Activated CD8-positive, alpha-beta T cell treated with anti-CD3 and anti-CD28 coated beads for 36 hours (primary cell): ENCODE measurements at places on chromosomes 13 and 19. TPM values are rescaled to one million over a fixed set of nuclear protein-coding genes. Genes with fewer than 3 reads are reported as not detected.

KLK6 gene
- not detected for total RNA-seq

SLITRK1 gene
- total RNA-seq, result not detected

PGLYRP1 gene
- total RNA-seq, result not detected

ZNF723 gene
- not detected for total RNA-seq

- H3K4me1 ChIP-seq, result peaks cover 55% of the 10 kb centered on the region
- no peaks in the 10 kb centered on the region for H3K27me3 ChIP-seq
- H3K27ac ChIP-seq, result no peak overlapping the region
Observed at GRCh38 chr19:42274065-42274682, 5.1 kb downstream of the CIC start.

- H3K27ac ChIP-seq, result no peak overlapping the region
- DNase-seq, result no peak
- H3K27me3 ChIP-seq, result no peaks in the 10 kb centered on the region
- H3K4me3 ChIP-seq, result no peak overlapping the region
- no peaks in the 10 kb centered on the region for H3K36me3 ChIP-seq
- H3K4me1 ChIP-seq, result no peaks in the 10 kb centered on the region
Observed at GRCh38 chr19:8088752-8089663, 36.4 kb downstream of the CCL25 start.

DNA sequence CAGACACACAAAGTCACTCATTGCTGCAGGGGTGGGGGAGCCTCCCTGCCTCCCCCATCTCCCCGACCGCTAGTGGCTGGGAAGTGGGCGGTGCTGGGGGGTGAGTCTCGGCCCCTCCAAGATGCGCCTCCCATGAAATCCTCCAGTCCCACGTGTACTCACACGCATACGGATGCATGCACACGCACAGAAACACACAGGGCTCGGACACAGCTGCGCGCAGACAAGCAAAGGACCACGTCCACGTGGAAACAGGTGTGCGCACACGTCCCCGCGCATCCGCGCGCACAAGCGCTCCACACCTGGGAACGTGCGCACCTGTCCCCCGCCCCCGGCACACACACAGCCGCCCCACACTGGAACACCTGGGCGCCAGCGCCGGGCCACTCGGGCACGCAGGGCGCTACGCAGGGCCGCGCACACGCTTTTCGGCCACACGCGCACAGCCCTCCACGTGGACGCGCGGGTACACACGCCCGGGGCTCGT lies 687 bp downstream of the MATK start:
- H3K27ac ChIP-seq, result peak overlapping the region; percentile 80
- H3K4me3 ChIP-seq, result peak overlapping the region; percentile 84
- no peaks in the 10 kb centered on the region for H3K27me3 ChIP-seq
- peaks cover 13% of the 10 kb centered on the region for H3K4me1 ChIP-seq
- peaks cover 33% of the 10 kb centered on the region for H3K36me3 ChIP-seq

DNA sequence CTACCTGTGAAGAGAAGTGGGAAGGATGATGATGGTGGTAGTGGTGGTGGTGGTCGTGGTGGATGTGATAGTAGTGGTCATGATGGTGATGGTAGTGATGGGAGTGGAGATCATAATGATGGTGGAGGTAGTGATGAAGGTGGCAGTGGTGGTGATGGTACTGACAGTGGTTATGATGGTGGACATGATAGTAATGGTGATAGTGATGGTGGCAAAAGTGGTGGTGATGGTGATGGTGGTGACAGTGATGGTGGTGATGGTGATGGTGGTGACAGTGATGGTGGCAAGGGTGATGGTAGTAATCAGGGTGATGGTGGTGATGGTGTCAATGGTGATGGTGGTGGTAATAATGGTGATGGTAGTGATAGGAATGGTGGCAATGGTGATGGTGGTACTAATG lies 26.2 kb downstream of the MBD3L2B start:
- H3K36me3 ChIP-seq, result no peaks in the 10 kb centered on the region
- no peak overlapping the region for H3K27ac ChIP-seq
- H3K4me3 ChIP-seq, result no peak overlapping the region
- no peak for DNase-seq

DNA sequence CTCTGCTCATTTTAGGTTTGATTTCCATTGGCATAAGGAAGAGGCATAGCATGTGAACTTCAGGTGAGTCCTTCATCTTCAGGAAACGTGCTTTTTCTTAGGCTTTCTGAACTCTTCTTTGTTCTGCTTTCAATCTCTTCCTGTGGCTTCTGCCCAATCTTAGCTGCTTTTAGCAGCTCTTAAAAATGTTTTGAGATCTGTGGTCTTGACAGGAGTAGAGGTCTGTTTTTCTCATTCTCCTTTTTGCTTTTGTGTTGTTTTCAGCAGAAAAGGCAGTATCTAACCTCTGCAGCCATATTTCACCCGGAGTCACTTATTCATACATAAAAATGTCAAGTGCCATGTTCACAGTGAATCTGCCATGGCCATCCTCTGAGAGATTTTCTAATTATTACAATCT lies 120.3 kb downstream of the LIG4 start:
- H3K27ac ChIP-seq, result no peak overlapping the region
- peaks cover 3% of the 10 kb centered on the region for H3K27me3 ChIP-seq
- H3K4me3 ChIP-seq, result no peak overlapping the region
- H3K4me1 ChIP-seq, result peaks cover 6% of the 10 kb centered on the region

DNA sequence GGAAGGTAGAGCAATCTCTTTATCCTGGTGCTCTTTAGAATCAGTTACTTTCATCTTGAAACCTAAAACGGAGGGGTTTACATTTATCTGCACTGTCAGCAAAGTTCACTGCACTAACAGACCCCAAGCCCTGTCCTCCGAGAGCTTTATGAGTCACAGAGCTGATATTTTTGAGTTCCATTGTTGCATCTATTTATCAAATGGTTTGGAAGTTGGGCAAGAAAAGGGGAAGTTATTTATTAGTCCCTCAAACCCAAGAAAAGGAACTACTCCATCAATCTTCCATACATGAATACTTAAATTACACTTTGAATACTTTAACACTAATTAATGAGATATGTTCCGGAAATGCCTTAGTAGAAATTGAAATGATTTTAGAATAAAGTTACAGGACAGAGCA lies 55.5 kb downstream of the EDNRB start:
- H3K4me1 ChIP-seq, result no peaks in the 10 kb centered on the region
- DNase-seq, result no peak
- no peaks in the 10 kb centered on the region for H3K36me3 ChIP-seq
- H3K27me3 ChIP-seq, result peaks cover 7% of the 10 kb centered on the region
- no peak overlapping the region for H3K27ac ChIP-seq

DNA sequence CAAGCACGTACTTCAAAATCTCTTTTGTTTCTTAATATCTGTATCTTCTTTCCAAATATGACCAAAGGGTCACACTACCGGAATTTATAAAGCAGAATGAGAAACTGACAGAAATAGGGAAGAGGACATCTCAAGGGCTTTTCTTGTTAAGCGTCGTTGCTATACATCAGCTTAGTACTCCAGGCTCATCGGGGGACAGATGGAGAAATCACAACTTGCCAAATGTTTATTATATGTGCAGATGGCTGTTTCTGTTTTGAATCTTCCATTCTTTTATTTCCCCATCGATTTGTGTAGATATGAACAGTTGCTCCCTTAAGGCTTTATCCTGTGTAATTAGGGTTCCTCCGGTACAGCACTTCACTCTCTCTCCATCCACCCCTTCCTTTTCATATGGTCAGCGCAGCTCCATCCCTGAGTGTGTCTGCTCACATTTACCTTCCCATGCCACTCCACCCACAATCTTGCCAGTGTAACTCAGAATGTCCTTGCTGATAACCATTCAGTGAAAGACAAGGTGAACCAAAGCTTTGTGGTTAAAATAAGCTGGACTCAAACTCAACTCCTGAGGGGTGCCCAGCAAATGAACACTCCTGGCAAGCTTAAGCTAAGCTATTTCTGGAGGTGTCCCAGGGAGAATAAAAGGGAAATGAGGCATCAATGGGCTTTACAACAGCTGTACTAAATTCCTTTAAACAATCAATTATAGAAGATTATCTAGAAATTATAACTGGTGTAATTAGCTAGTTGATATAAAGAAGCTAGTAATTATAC lies 51.3 kb downstream of the TBC1D4 start:
- H3K36me3 ChIP-seq, result no peaks in the 10 kb centered on the region
- no peak for DNase-seq
- no peak overlapping the region for H3K27ac ChIP-seq
- peaks cover 25% of the 10 kb centered on the region for H3K27me3 ChIP-seq
- peaks cover under 1% of the 10 kb centered on the region for H3K4me1 ChIP-seq
